ENCODE measurements at places on chromosomes 2 and 18.

DNA sequence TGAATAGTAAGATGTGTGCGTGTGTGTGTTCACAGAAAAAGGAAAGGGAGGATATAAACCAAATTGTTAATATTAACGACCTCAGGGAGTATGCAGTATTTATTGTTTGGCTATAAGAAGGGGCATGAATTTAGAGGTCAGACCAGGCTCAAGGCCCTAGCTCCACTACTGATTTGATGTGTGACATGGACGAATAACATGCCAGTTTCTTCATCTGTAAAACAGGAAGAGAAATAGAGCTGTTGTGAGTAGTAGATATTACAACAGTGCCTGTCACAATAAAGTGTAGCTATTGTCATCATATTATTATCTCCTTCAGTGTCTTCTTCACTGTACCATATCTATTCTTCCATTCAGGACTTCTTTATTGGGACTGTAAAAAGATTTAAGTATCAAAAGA is 4.1 kb upstream of the MAT2A start:
- no peak for DNase-seq

GRCh38 chr2:103445347-103445746 is 683.5 kb downstream of the TMEM182 start:
- no peak for DNase-seq

- no peak for DNase-seq
Observed at GRCh38 chr18:80103231-80103630, 5.8 kb upstream of the ADNP2 start.

DNA sequence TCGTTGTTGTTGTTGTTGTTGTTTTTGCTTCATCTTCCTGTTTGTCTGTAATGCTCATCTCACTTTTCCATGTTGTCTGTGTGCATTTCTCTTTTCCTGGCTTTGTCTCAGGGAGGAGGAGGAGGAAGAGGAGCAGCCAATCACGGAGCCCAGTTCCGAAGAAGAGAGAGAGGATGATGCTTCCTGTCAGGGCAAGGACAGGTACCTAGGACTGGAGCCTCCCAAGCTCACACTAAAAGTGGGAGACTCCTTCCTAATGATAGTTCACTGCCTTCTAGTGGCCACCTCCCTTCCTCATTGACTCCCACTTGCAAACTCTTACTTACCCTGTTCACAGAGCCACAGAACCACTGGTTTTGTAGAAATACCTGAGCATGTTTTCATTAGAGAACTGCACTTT is 179.6 kb downstream of the TPGS2 start:
- no peak for DNase-seq

- DNase-seq, result no peak
Observed at GRCh38 chr2:239354132-239354790, 46.6 kb downstream of the HDAC4 start.

- DNase-seq, result no peak
Observed at GRCh38 chr2:233082931-233083755, 23.0 kb downstream of the INPP5D start.

DNA sequence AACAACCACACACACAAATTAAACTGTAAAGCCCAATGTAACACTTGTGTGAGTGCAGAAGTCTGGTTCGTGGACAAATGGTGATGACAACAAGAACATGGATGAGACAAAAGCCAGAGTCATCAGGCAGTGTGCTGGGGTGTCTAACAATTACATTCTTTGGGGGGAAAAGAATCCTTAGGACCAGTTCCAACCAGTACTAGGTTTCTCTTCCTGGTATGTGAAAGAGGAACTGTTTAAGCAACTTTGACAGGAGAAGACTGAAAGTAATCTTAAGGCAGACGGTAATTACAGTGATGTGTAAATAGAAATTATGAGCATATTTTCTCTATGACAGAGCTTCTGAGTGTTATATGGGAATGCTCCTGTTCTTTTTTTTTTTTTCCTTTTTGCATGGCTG is 133.4 kb downstream of the AFF3 start:
- DNase-seq, result no peak

GRCh38 chr18:45116116-45116515 is 435.4 kb downstream of the SETBP1 start:
- DNase-seq, result no peak

GRCh38 chr2:133360882-133361281 is 207.4 kb downstream of the NCKAP5 start:
- no peak for DNase-seq

DNA sequence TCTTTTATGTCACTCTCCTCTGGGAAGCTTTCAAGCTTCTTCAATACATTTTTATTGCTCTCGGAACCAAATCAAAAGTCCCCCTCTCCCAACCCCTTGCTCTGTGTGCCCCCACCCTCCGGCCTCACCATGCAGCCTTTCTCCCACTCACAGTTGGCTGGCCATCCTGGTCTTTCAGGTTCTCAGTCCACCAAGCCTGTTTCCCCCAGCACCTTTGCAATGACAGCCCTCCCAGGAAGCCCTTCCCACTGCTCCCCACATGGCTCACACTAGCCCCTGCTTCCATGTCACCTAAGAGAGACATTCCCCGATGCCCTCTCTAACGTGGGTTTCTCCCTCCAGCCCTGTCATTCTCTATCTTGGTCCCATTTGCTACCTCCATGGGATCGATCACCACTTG is 266.6 kb downstream of the SRBD1 start:
- no peak for DNase-seq

DNA sequence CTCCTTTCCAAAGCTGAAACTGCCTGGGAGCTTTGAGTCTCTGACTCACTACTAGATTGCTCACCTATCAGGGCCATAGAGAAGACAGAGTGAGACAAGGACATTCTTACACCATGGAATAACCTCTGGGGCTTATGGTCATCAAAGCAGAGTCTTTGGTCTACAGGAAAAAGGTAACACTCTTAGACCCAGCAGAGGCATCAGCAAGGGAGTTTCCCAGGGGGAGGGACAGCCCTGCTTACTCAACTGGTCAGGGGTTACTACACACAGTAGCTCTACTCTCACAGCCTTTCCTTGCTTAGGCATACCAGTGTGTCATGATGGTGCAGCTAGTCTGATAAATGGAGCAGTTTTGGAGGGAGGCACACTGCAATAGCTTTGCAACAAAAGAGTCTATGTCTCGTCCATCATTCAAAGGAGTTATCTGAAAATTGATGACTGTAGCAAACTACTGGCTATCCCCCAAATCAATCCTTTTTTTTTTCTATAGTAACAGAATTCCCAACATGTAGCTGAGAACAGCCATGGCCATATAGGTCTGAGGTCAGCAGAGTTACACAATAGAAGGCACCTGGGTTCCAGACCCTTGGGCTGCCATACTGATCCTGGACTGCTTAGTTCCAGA is 22.4 kb upstream of the CD28 start:
- DNase-seq, result no peak

GRCh38 chr2:68512966-68513365 is 45.6 kb downstream of the APLF start:
- no peak for DNase-seq

GRCh38 chr2:240813231-240813921 is 6.6 kb downstream of the KIF1A start:
- DNase-seq, result no peak

GRCh38 chr2:230256733-230257332 is 31.3 kb downstream of the SP140 start:
- DNase-seq, result no peak

- no peak for DNase-seq
Observed at GRCh38 chr18:63409301-63409700, 13.0 kb downstream of the VPS4B start.

DNA sequence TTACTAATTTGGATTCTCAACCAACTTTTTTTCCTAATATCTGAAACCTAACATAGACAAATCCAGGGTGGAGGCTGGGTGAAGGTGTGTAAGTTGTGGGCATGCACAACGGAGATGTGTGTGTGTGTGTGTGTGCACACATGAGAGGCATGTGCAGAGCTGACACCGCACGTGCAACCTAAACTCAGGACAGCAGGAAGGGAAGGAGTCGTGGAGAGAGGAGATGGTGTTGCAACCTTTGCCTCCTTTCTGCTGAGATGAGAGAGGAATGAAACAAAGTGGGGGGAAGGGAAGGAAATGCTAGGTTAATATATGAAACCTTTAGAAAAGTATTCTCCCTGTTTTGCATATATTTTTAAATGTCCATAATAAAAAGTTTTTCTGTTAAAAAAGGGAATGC is 64.7 kb downstream of the KCTD1 start:
- no peak for DNase-seq

DNA sequence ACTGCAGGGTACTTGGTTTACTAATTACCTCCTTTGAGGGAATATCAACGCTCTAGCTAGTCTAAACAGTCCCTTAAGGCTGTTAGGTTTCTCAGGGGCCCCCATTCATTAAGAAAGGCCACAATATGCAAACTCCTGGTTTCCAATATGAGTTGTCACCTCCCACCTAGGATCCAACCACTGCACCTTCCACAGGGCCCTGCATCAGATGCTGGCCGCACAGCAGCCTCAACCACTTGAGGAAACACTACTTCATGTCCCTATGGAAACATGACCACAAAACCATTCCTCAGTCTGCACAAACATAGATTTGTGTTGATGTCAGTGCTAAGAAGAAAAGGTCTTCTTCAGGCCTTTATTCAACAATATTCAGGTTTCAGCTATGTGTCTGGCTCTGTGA is 40.9 kb downstream of the STAT4 start:
- no peak for DNase-seq

GRCh38 chr18:56021136-56021808 is 433.3 kb upstream of the TCF4 start:
- DNase-seq, result no peak

Measured in stimulated activated CD4-positive, alpha-beta T cell treated with anti-CD3 and anti-CD28 coated beads, Interleukin-4, amount 100 ng/mL, for 4 hours (primary cell).